GM04504 (cell line): ENCODE measurements at places on chromosomes 7 and 10.

DNA sequence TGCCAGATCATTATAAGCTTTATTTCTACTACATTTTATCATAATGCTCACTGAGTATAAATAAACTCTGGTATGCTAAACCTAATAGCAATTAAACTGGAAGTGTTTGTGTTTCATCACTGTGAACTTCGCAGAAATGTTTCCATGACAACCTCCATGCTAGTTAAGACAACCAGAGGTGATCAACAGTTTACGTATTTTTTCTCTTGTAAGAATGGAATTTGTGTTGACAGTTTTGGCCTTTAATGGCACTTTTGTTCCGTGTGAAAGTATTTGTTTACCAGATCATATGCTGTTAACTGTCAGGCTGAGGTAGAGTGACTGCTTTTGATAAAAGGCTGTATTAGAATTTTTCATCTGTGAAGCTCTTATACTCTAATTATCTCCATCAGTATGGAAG, 212.1 kb upstream of the PPP1R3A start:
- no peak for DNase-seq

DNA sequence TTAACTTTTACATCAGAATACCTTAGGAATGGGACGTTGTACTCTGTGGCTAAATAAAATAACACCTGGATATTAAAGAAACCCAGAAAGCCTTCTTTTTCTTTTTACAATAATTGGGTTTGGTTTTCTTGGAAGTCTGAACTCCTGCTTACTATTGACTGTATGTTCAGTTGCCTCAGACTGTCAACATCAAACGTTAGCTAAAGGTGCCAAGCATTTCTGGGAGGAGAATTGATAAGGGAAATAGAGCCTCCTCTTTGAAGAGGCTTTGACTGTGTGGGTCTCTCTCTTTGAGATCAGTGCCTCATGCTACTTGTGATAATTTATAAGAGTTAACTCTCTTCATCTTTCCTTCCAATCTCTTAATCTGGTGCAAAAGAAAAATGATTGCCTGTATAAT, 224.7 kb upstream of the BMPER start:
- DNase-seq: no peak

- no peak for DNase-seq
Measured at GRCh38 chr10:70634011-70634410, 31.5 kb upstream of the PRF1 start.

- no peak for DNase-seq
Measured at GRCh38 chr7:5501465-5501864, 77.8 kb upstream of the TNRC18 start.

DNA sequence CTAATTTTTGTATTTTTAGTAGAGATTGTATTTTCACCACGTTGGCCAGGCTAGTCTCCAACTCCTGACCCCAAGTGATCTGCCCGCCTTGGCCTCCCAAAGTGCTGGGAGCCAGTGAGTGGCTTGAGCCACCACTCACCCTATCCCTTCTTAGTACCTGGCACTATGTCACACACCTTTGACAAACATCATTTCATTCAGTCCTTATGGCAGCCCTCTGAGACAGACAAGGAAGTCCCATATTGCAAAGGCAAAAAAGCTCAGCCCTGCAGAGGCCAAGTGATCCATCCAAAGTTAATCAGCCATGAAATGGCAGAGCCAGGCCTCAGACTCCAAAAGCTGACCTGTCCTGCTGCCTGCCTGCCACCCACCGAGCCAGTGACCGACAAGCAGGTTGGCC, 39.9 kb upstream of the ECHDC3 start:
- DNase-seq: no peak

DNA sequence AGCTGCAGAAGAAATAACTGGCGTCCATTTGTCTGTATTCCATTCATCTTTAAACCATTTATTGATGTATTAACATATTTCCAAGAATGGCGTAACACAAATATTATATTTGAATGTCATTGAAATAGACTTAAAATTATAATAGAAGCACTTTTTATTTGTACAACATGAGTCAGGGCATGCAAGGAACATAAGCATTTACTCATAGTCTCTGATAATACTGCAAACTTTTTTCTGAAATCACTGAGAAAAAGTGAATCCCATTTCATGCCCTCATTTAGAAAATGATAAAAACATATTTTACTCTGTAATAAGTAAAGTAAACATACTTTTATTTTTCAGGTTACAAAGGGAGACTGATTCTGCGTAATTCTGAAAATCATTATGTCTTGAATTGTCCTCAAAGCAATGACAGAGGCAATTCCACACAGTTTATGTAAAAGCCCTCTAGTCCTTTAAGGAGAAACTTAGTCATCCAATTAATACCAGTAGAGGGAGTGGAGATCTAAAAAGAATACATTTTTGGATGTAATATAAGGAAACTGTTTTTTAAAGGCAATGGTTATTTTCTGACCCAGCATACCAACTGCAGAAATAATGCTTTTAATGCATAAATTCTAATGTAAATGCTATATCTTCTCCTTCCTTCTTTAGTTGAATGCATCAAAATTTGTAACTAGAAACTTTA, 58.1 kb downstream of the AGMO start:
- no peak for DNase-seq

GRCh38 chr7:47762746-47763062, 180.8 kb upstream of the TNS3 start:
- no peak for DNase-seq

DNA sequence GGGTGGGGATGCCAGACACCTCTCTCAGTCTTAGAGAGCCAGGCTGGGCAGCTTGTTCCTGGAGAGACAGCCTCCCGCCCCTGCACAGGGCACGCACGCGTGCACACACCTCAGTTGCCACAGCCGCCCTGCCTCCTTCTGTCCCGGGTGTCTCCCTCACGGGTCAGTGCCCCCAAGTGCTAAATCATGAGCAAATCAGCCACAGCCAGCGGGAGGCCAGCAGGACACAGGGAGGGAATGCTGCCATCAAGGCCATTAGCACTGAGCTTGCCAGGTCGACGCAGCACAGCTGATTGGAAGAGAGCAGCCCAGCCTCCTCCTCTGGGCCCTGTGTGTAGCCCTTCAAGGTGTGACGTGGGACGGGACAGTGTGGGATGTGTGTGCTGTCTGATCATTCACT, 130.4 kb downstream of the CDH23 start:
- no peak for DNase-seq

DNA sequence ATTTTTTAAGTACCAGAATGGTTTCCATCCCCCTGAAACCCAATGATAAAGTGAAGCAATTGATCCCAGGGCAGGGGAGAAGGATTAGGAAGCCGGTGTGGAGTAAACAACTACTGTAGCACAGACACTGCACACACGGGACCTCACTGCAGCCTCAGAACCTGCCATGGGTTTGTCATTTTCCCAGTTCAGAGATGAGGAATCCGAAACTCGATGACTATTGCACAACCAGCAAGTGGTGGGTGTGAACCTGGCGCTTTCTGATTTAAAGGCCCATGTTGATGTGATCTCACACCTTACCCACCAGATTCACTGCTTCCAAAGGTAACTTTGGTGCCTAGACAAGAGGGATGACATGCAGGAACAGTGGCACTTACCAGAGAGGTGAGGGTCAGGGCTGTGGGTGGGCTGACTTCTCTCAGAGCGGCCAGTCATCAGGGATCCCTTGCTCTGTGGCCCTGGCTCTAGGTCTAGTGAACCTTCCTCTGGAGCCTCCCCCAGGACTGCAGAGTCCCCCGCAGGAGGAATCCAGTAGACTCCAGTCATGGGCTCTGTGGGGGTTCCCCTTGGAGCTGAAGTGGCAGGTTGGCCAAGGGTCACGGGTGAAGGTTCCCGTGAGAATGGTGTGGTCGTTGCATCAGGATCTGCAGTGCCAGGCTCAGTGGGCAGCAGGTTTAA, 62.8 kb downstream of the PKD1L1 start:
- no peak for DNase-seq

GRCh38 chr7:140229101-140229525, 52.3 kb upstream of the KDM7A start:
- no peak for DNase-seq
